Activated CD4-positive, alpha-beta T cell treated with anti-CD3 and anti-CD28 coated beads, Interleukin-2, amount 10 ng/mL, durations not matched to agents 24 days and 14 days (primary cell): ENCODE measurements at places on chromosomes 13 and 19. TPM values are rescaled to one million over a fixed set of nuclear protein-coding genes. Genes with fewer than 3 reads are reported as not detected.

DNA sequence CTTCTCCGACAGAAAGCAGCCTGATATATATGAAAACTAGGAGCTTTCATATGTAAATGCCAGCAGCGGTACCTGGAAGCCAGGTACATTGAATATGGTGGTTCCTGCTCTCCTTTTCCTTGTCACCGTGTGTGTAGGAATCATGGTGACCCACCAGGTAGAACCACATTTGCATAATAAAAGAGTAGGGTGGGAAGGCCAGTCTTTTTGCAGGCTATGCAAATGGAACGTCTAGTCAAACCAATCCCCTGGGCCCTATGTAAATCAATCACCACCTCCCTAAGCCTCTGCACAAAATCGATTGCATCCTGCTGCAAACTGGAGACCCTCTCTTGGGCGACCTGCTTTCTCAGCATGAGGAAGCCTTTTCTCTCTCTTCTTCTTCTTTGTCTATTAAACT lies 22.2 kb upstream of the ZNF181 start:
- no peak for DNase-seq

DNA sequence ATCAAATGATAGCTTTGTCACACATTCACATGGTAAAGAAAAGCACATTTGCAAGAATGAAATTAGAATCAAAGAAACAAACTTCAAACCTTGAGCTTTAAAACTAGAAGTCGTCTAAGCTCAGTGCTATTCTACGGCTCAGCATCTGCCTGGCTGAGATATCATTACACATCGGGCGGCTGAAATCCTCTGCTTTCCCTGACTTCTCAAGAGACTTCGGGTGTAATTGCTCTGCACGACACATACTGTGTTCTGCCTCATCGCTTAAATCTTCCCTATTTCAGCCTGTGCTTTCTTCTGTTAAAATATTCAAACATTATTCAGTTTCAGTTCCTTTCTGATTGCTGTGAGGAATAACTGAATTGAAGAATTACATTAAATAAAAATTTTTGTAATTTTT lies 265.3 kb downstream of the NALCN start:
- DNase-seq = no peak

- no peak for DNase-seq
Observed at GRCh38 chr13:19329365-19329764, 147.7 kb upstream of the TUBA3C start.

- no peak for DNase-seq
Observed at GRCh38 chr19:33389421-33390100, 16.1 kb downstream of the CEBPG start.

GRCh38 chr13:93881411-93881810 lies 598.1 kb downstream of the DCT start:
- no peak for DNase-seq

GRCh38 chr19:41746593-41747227 lies 8.6 kb upstream of the CEACAM6 start:
- peak; percentile 83 for DNase-seq

DNA sequence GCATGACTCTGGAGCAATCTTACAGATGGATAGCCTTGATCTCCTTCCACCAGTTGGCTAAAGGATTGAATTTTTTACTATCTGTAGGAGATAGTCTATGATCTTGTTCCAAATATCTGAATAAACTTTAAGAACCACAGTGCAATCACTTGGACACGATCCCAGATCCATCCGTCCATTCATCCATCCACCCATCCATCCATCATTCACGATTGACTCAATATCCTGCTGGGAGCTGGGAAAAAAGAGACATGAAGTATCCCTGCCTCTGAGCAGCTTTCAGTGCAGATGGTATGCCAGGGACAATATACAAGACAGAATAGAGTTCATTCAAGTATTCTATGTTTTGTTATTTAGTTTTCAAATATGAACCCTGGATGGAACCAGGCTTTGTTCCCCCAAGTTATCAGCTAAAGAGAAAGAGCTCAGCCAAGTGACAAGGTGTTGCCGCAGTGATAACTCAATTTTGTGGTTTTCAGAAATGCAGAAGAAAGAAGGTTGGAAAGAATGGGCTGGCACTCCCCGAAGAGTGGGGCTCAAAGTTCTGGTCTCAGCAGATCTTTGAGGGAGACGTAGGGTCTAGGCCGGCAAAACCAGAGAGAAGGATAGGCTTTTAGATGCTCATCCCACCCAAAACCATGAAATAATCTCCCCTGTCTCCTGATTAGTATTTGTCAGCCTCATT lies 66.3 kb downstream of the IRS2 start:
- no peak for DNase-seq

- DNase-seq = no peak
Observed at GRCh38 chr13:102977471-102977870, 88.7 kb downstream of the SLC10A2 start.

DNA sequence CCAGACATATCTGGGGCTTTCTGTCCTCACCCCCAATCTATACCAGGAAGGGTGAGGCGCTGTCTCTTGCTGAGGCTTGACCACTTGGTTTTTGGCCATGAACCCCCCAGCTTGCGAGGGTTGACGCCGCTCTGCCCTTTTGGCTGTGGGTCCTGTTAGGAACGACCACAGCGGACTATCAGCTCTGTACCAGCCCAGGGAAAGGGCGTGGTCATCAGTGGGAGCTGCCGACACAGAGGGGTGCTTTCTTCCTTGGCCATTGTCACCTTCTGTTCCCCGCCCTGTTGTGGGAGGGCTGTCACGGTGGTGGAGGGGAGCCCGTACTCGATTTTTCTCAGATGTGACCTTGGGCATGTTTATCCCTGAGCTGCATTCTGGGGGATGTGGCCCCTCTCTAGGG lies 5.7 kb downstream of the DCAF15 start:
- DNase-seq = no peak

GRCh38 chr13:75391432-75392100 lies 90.4 kb downstream of the TBC1D4 start:
- DNase-seq = peak; percentile 45

DNA sequence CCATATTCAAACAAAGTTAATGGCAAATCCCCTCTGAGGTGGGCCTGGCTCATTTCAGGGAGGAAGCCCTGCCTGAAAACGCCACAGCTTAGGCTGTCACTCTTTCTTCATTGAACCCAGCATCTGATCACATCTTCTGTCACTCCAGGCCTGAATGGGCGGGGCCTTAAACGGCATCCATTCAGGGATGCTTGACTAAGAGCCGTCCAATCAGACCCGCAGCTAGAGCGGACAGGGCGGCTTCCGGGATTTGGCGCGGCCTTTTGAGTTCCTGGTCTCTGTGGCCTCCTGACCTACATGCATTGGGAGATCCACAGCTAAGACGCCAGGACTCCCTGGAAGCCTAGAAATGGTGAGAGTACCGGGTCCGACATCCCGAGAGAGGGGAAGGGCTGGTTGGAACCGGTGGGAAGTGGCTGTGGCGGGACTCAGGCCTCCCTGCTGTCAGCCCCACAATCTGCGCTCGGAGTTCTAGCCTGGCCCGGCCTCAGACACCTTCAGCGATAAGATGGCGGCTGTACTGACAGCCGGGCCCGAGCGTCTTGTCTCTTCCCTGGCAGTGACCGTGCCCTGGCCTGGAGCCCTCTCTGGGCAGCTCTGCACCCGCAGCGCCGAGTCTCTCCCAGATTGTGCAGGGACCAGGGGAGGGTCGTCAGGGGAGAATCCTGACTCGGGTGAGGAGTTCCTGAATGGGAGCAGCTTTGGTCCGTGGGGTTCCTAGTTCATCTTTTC lies at the start of gene ZNF723:
Gene ZNF723, plus strand, starts transcription at position 261 of the 732 bp plus-strand sequence. Its CDS starts 89 bp downstream, at position 350.
- no peak for DNase-seq

PLPPR3 gene
- total RNA-seq = not detected in 2 replicates

PRRG2 gene
- 0.56 and 1.0 TPM in 2 replicates for total RNA-seq

NPAS1 gene
- 0.21 and 0.47 TPM in 2 replicates for total RNA-seq

PROSER1 gene
- total RNA-seq = 86.6 and 89.8 TPM in 2 replicates

DDA1 gene
- total RNA-seq = 37.9 and 38.2 TPM in 2 replicates

OR7A5 gene
- not detected in 2 replicates for total RNA-seq

TUBB4A gene
- total RNA-seq = 2.8 and 3.3 TPM in 2 replicates

FAM174C gene
- total RNA-seq = 115 and 126 TPM in 2 replicates

CCL25 gene
- total RNA-seq = not detected in 2 replicates

ONECUT3 gene
- not detected in 2 replicates for total RNA-seq
